ENCODE measurements at places on chromosomes 3 and 15.

DNA sequence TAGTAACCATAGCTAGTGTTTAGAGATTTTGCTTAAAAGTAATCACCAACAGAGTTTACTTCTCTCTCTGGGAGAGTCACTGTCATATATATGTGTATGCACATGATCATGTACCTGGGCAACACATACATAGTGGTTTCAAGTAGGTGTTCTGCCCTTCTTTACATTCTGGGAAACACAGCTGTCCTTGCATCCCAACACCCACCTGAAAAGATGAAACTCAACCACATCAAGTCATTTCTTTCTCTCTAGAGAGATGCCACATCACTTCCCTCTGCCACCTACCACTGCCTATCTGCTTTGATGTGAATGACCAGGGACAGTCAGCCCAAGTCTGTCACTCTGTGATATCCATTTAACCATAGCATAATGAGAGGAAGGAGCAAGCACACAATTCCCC, 155.8 kb upstream of the GADL1 start:
- DNase-seq: no peak

DNA sequence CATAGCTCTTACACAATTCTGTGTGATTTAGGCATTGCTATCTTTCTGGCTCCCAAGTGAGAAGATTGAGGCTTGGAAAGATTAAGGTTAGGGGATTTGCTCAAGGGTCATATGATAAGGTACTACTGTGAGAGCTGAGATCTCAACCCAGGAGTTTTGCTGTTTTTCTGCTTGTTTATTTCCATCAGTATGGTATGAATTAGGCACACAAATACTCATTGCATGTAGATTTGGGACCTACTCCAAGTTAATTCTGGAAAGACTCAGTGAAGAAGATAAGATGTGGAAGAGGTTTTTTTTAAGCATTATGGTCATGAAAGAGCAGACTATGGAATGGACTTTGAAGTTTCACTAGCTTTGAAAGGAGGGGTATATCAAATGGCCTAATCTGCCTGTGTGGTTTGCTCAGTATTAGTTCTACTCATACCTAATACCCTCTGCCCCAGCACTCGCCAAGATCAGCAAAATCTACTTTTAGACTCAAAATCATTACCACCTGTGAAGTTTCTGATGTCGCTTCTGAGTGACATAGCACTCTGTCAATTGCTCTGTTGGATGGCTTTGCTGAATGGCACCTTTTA, 12.5 kb downstream of the MBNL1 start:
- DNase-seq: no peak

DNA sequence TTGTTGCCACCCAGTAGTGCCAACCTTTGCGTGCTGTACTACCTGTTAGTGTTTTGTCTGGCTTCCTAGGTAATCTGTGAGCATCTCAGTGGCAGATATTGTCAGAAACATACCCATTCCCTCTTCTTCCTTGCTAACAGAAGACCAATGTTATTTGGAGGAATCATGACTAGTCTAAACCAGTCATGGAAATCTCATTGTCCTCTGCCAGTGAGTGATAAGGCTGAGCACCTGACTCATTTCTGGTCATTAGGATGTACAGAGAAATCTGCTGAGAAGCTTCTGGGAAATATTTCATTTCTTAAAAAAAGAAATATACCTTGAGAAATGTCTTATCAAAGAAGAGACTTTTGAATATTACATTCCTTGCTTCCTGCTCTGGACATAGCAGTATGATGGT, 70.1 kb upstream of the CDV3 start:
- DNase-seq: no peak

- DNase-seq: no peak
Measured at GRCh38 chr3:48598323-48599076, 3.4 kb upstream of the COL7A1 start.

DNA sequence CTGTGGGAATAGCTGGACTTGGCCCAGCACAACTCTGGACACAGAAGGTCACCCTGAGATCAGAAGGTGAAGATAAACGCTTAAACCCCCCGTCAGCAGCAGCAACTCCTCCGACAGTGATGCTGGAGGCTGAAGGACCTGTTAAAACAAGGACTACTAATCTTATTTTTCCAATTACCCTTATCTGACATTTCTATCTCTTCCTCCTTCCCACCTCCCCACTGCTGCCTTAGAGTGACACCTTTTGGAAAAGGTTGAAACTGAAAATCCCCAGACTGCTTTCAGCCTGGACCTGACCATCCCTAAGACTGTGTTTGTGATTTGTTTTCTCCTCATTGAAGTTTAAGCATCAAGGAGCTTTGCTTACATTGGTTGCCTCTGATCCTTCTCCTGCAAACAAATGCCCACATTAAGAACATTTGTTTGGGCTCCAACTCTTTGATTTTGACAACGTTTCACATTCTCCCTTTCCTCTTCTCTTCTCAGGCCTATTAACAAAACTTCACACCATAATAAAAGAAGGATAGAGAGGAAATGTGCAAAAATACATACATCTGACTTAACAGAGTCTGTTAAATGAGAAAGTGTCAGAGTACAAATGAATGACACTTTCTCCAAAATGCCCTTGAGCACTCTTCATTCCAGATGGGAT, 410.6 kb upstream of the WNT5A start:
- no peak for DNase-seq

- DNase-seq: no peak
Measured at GRCh38 chr3:195282961-195283360, 12.0 kb upstream of the XXYLT1 start.

DNA sequence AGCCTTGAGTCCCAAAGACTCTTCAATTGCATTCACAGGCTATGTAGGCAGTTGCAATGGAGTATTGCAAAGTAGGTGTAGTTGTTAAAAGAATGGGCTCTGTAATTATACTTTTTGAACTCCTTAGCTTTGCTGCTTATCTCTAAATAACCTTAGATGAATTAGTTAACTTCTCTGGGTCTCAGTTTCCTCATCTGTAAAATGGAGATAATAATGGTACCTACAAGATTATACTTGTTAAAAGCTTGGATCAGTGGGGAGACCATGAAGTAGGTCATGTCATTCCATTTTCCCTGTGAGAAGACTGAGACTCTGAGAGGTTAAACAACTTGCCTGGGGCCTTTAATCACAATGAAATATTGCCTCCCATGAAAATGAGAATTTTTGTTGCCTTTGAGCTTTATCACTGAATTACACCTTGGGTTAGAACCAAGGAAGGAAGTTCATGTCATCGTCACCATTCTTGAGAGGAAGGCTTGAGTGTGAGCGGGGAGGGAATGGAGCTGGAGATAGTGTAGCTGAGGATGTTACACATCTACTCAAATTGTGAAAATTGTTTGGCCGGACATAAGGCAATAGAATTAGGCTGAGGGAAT, 38.1 kb downstream of the CTDSPL start:
- no peak for DNase-seq

DNA sequence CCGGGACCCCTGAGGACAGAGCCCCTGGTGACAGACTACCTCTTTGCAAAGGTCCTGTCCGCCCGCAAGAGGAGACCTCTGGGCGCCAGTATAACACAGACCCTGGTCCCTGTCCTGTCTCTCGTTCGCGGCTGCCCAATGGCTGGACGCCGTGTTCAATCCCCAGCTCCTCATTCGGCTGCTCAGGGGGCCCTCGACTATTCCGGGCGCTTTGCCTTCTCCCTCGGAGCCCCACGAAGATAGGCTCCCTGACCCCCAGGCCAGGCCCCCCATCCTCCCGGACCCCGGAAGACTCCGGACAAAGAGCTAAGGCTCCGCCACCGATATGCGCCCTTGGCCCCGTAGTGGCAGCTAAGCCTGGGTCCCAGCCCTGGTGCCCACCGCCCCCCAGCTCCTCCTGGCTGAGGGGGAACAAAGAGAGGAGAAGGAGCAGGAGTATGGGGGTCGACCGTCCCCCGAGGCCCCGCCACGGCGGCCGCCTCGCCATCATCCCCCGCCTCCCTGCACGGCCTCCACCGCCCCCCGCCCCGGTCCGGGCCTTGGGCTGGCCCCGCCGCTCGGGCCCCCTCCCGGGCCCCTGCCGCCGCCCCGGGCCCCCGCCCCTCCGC, 437 bp downstream of the CELSR3 start:
- no peak for DNase-seq

DNA sequence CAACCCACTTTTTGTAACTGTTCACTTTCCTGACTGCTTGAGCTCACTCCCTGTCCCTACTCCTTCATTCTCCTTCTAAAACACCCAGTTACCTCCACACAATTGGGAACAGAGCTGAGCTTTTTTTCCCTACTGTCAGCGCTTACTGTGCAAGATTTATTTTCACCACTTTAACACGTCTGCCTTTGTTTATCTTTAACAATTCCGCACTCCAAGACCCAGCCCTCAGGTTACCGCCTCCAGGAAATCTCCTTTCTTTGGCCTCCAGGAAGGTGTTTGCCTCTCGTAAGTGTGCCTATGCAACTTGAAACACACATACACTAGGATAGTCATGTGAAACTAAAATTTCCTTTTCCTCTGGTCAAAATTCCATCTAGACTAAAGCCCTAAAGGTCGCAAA, 271.9 kb upstream of the TPRG1 start:
- DNase-seq: no peak

DNA sequence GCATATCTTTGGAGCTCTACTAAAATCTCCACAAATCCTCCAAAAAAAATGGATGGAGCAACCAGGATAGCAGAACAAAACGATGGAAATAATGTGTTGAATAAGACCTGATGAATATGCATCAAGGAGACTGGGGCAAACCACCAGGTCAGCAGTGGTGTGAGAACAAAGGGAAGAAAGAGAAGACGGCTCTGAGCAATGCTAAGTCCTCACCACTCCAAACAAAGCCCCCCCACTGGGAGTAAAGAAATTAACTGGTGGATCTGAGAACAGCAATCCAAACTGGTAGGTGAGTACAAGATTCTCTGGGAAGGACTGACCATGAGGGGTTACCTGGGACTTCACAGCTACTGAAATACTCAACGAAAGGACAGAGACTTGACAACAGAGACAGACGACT, 977.3 kb downstream of the TBL1XR1 start:
- no peak for DNase-seq

DNA sequence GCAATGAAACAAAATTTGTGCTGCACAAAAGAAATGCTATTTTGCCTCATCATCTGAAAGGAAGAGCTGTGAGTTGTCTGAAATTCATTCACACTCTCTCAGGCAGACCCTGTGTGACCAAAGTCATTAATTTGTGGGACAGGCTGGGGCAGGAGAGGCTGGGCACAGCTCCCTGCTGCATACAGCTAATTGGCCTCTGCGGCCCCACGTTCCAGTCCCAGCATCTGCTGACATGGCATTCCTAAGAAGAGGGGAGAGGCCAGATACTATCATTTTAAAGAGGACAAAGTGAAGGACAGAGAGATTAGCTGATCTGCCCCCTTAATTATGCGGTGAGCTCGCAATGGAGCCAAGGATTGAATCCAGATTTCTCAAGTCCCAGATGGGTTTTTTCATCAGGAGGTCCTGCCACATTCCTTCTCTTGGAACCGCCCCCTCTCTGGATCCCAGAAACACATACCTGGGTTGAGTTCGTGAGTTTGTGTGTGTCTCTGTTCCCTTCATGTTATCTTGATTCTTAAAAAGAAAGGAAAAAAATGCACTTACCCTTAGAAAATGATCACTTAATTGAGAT, 25.1 kb downstream of the POLR2M start:
- no peak for DNase-seq

GRCh38 chr15:79004336-79004735, 59.5 kb upstream of the CTSH start:
- DNase-seq: no peak

GRCh38 chr3:176376531-176376930, 820.8 kb downstream of the TBL1XR1 start:
- DNase-seq: no peak

DNA sequence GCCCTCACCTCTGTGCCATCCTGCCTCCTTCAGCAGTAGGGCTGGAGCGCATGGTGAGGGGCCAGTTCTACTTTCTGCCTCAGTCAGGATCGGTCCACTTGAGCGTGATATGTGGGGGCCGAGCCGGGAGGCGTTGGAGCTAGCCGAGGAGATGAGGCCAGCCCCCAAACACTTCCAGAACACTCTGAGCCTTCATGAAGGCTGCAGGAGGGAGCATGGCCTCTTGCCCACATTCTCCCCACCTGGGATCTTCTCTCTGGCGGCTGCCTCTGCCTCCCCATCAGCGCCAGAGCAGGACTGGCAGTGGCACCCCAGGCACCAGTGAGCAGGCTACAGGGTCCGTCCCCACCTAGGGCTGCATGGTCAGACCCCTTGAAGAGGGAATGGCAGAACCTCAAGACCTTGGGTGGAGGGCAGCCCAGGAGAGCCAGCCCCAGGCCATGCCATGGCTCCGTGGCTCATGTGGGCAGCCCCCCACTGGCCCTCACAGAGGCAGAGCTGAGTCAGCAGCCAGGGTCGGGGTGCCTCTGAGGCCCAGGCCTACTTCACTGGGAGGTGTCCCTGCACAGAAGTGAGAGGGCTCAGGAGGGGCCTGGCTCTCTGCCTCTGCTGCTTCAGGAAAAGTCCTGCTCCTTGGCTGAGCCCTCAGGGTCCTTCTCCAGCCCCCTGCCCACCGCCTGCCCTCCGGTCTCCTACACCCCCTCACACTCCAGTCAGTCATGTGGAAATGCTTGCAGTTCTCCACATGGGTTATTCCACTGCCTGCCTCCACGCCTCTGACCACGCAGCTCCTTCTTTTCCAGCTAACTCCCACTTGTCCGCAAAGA, 28.1 kb upstream of the CYP11A1 start:
- no peak for DNase-seq
